T follicular helper cell (primary cell): ENCODE measurements at places on chromosomes 3 and 15.

DNA sequence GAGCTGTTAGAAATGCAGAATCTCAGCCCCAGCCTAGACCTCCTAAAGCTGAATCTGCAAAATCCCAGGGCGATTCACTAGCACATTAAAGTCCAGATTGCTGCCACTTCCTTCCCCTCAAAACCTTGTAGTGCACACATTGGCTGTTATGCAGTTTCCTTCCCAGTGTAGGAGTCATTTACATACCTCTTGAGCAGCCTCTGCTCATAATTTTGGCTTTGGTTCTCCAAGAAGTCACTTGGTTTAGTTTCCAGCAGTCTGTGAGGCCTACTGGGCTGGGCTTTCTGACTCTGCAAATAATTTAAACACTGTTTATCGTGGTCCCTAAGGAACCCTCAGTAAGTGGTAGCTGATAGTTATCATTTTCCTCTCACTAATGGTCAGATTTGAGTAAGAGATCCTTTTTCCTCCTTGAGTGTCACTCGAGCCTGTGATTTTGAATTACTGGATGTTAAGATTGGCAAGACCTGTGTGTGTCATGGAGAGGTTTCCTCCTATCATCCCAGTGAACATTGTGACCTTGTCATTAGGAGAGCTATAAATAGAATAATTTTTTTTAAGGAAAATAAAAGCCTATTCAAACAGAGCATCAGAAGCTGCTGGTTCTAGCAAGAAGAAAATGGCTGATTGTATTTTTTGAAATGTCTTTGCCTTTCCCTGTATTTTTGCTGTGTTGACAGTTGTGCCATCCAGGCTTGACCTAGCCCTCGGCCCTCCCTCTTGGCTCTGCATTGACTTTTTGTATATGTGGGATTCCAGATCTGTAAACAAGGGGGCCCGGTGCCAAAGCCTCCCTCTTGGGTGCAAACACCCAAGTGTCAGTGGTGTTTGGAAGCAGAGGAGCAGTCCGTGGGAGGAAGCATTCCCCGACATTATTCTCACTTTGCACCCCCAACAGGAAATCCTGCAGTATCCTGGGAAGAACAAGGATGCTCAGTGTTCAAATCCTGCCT is 134.8 kb upstream of the ANKRD28 start:
- no peak for DNase-seq

GRCh38 chr3:139119331-139120025 is 74.8 kb upstream of the PRR23C start:
- no peak for DNase-seq

GRCh38 chr15:99059010-99059981 is 45.6 kb upstream of the SYNM start:
- peak; percentile 4 for DNase-seq

- no peak for DNase-seq
Measured at GRCh38 chr3:73214846-73215245, 153.4 kb downstream of the EBLN2 start.

DNA sequence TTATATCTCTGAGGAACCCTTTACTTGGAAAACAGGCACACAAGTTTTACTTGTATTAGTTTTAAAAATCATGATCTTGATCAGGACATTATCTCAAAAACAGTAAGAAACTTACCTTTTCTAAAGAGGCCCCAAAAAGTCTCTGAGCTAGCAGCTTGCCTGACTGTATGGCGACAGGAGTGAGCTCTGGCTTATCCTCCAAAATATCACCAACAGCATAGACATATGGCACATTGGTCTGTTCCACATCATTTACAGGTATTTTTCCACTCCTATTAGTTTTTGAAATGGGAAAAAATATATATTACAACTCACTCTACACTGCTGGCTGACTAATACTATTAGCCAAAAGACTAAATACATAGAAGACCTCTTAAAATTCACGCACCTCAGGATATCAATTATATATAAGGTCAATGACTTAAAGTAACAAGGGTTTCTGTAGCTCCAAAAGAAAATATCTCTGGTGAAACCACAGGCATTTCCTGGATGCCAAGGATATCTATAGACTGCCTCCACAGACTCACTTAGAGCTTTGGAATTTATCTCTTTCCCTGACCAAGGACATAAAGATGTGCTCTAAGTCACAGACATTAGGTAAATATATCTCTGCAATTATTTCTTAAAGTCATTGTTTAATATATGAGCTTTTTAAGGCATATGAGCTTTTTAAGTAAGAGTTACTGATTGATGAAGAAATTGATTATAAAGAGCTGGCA is 33.1 kb downstream of the TXNRD3 start:
- no peak for DNase-seq

DNA sequence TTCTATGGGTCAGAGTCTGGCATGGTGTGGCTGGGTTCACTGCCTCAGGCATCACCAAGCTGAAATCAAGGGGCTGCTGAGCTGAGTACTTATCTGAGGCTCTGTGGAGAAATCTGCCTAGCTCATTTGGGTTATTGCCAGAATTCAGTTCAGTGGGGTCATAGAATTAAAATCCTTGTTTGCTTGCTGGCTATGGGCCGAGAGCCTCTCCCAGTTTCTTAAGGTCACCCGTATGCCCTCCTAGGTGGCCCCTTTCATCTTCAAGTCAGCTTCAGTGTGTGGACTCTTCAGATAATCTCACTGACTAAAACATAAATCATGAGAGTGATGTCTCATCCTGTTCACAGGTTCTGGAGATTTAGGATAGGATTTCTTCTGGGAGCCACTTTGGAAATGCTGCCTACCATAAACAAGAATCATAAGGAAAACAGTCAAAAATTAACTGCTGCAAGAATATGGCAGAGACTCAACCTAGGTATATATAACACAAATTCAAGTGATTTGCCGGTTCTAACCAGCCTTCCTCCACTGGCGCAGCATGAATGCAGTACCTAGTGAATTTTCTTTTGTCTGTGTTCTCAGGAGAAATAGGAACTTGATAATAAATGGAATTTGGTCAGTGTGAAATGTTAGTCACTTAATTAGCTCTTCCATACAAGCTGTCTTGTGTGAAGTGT is 5.3 kb downstream of the CP start:
- DNase-seq, result no peak

- DNase-seq, result no peak
Measured at GRCh38 chr3:168801794-168802193, 706.1 kb upstream of the GOLIM4 start.

DNA sequence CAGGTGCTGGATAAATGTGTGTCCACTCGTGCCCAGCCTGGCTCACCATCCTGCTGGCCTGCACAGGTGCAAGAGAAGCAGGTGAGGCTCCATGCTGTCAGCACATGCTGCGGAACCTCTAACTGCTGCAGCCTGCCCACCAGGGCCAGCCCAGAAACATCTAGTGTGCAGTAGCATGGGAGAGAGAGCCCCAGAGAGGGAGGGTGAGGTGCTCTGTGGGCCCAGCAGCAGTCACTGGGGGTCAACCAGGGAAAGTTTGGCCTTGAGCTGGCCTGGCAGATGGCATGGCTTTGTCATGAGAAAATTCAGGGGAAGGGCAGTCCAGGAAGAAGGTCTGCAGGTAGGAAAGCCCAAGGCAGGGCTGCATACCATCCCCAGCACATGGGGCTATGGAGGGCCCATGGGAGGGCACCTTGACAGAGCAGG is 18.2 kb upstream of the PRR23E start:
- no peak for DNase-seq

DNA sequence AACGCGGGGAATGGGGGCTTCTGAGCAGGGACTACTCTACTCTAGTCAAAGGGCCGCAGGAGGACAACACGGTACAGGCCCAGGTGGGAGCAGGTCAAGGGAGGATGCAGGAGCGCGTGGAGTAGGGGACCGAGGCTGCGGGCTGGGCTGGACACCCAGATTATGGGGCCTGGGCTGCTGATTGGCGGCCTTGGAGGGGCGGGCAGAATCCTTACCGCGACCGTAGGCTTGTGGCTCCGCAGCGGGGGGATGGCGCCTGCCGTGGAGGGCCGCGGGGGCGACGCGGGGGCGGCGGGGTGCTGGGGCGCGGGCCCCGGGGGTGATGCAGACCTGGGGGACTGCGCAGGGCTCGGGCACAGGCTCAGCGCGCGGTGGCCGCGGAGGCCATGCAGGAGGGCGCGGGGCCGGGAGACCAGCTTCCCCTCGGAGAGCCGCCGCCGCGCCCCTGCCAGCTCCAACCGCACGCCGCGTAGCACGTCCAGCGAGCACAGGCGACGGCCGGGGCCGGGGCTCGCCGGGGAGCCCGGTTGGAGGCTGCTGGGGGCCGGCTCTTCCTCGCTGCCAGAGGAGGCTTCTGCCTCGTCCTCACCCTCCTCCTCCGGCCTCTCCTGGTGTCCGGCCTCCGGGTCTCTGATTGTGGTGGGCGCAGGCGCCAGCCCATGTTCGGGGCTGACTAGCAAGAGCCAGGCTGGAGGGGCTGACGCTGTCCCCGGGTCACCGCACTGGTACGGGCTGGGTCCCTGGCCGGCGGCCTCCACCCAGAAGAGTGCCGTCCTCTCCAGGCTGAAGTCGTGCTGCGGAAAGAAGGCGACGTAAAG is 12.9 kb downstream of the UBAP1L start:
- no peak for DNase-seq

DNA sequence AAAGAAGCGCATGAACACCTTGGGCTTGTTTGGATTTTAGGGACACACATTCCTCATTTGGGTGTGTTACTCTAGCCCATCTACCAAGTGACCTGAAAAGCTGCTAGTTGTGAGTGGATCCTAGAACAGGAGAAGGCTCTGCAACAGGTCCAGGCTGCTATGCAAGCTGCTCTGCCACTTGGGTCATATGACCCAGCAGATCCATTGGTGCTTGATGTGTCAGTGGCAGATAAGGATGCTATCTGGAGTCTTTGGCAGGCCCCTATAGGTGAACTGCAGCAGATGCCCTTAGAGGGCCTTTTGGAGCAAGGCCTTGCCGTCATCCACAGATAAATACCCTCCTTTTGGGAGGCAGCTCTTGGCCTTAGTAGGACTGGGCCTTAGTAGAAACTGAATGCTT is 53.2 kb downstream of the PAQR5 start:
- no peak for DNase-seq

- DNase-seq, result no peak
Measured at GRCh38 chr3:126102011-126102410, 18.1 kb upstream of the SLC41A3 start.

DNA sequence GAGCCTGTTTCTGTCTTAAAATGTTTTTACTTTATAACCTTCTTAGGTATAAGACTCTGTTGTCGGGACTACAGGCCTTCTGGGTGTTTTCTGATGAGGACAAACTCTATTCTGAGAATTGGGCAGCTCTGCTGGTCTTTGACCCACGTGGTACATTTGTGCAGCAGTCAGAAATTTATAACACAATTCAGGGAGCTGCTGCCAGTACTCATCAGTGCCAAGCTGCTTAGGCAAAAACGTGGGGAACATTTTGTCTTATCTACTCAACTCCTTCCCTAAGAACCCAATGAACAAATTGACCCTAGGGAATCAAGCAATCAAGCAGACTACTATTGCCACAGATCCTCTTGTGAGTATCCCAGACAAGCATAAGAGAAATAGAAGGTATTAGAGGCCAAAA is 180.7 kb upstream of the PDZRN3 start:
- no peak for DNase-seq

- no peak for DNase-seq
Measured at GRCh38 chr3:67685499-67685898, 31.1 kb upstream of the SUCLG2 start.

DNA sequence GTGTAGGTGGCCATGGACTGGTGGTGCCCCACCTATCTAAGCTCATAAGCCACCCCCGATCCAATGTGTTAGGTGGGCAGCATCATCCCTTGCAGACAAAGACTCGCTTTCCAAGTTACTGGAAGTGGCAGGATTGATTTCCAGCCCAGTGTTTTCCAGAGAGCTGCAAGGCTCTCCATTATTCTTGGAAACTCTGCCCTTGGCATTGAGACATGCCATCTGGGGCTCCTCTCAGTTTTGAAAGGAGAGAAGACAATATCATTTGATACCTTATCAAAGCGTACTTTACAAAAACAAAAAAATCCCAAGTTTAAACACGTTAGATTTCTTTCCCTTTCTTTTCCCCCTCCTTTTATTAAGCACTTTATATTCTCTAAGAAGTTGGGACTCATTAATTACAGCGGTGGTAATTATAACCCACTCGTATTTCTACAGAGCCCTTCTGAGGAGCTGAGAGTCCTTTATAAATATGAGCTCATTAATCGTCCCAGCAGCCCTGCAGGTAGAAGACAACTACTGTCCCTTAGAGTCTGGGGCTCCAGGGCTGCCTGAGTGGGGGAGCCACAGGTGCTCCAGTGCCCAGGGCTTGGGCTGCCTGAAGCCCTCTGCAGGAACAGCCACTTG is 226.1 kb downstream of the TLE3 start:
- no peak for DNase-seq

DNA sequence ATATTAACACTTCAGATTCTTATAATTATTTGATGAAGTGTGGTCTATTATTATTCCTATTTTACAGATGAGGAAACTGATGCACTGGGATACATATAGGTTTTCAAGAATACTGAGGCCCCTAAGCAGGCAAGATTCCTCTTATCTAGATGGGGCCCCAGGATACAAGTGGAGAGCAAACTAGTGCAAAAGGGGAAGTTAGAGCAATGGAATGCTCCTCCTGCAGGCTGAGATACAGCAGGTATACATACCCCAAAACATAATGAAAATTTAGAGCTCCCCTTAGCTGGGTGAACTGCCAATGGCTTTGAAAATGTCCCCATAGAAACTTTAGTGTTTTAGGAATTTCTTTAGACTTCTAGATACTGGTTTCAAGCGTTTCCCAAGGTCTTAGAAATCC is 247.1 kb downstream of the CHST2 start:
- DNase-seq, result no peak

GRCh38 chr15:90884719-90885431 is 571 bp downstream of the FES start:
- no peak for DNase-seq

DNA sequence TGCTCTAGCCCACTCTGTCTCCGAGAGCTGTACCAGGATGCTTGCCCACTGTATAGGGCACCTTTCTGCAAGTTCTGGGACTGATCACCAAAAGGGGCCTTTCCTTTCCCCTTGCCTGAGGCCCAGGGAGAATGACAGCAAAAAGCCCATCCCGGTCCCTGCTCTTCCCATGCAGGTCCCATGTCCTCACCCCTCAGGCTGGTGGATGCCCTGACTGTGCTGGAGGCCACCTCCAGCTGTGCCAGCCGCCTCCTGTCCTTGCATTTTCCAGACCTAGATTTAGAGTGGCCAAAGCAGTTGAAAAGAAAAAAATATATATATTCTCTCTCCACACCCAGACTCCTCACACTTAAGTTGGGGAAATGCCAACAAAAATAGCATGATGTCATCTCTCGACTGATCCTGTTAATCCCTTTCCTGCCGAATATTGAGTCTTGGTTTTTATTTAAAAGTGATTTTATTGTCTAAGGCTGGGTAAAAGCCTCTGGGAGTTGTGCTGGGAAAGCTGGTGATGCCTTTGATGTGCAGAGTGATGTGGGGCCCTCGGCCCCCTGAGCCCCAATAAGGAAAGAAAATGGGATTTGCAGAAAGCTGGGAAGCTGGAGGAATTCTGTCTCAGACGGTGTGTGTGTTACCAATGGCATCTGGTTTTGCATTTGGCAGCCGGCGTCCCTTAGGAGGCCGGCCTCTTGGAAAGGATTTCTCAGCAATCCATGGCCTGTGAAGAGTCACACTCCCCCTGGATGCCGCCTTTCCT is 29.3 kb upstream of the TPM1 start:
- no peak for DNase-seq

GRCh38 chr3:107284612-107285011 is 92.6 kb upstream of the CCDC54 start:
- no peak for DNase-seq
